CD4-positive, alpha-beta T cell treated with Interleukin-6 at 100 ng/mL for 8 hours (primary cell): ENCODE measurements at places on chromosomes 12 and 14.

DNA sequence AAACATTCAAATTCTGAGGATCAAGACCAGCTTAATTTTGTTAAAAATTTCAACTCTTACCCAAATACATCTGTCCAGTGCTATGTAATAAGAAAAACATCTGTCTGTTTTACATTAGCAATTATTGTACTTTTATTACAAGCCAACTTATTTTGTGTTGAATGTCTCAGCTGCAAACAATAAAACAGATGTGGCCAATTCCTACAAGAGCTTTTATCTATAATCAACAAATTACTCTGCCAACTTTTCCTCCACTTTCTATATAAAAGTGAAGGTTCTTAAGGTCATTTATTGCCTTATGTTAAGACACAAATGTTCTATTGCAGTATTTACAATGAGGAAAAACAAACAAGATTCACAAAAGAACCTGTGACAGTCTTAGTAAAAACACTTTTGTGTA is 72.7 kb downstream of the NOVA1 start:
- no peak for DNase-seq

DNA sequence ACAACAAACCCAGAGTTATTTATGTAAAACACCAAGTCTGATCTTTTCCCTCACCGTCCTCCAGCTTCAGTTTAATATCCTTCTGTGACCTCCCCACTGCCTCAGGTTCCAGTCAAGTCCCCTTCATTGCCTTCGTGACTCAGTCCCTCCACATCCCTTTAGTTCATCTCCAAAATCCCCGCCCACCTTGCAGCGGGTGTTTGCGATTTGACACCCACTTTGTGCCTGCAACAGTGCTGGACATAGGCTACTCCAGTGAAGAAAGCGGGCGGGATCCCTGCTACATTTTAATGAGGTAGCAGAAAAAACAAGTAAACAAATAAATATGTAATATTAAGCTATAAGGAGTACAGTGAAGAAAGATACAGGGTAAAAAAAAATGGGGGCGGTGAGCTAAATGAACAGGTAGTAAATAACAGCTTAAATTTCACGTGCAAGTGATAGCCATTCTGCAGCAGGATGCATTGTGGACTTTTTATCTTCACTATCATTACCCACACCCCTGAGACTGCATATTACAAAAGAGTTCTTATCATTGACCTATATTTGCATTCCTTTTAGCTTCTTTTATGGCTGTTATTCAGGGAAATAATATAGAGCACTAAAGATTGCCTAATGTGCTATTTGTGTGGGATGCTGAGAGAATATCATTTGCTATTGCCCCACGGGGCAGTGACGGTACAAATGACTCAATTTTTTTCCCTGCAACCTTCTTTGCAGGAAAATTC is 222.8 kb upstream of the NUDT4 start:
- no peak for DNase-seq

GRCh38 chr12:120055231-120056000 is 61.1 kb downstream of the RAB35 start:
- DNase-seq, result no peak

GRCh38 chr12:71060426-71060825 is 97.4 kb downstream of the TSPAN8 start:
- no peak for DNase-seq

DNA sequence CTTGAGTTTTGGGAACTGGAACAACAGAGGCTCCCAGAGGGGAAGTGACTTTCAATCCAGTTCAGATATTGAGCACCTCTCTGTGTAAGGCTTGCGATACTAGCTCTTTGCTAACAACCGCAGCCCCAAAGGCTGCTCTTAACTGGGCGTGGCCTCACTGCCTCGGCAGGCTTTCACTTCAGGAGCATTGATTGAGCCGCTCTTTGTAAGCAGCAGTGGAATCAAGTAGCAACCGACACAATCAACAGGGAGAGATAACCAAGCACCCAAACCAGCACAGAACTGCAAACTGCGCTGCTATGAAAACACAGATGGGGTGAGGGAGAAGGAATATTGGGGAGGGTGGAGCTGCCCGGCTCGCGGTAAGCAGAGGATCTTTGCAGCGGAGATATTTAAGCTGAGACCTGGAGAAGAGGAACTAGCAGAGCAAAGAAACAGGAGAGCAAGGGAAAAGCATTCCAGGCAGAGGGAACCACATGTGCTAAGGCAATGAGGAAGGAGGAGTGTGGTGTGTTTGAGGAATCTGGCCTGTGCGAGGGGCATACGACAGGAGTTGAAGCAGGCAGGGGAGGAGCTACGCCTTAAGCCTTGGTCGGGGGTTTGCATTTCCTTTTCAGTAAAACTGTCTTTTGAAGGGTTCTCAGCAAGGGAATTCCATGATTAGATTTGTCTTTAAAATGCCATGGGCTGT is 17.3 kb upstream of the YY1 start:
- DNase-seq, result peak; percentile 80

- no peak for DNase-seq
Measured at GRCh38 chr12:81800298-81801148, 41.4 kb upstream of the PPFIA2 start.

DNA sequence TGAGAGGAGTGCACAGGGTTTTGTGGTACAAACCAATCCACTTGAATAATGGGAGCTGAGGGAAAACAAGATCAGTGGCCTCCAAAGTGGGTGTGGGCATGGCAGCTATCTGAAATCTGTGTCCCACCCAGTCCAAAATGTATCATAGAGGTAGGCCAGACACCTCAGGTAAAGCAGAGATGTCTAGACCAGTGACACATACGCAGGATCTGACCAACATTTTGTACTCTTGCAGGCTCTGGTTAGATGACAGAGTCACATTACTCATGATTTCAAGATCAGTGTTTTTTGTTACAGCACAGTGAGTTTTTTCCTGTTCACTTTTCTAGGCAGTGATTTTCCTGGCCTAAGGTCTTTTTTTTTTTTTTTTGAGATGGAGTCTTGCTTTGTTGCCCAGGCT is 211.8 kb downstream of the PCNX1 start:
- no peak for DNase-seq

DNA sequence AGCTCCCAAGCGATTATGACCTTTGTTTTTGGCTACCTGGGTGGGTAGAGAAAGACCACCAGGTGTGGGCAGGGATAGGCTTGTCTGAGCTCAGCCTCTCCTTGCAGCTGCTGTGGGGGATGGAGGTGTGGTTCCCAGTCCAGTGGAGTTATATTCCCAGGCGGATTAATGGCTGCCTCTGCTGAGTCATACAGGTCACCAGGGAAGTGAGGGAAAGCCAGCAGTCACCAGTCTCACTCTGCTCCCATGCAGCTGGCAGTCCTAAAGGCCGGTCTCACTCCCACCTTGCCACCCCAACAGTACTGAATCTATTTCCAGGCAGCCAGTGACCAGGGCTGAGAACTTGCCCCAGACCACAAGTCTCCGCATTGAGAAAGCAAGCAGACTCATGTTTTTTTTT is 399.2 kb downstream of the VRK1 start:
- no peak for DNase-seq

GRCh38 chr12:101697930-101698799 is 725 bp downstream of the CHPT1 start:
- DNase-seq, result no peak

DNA sequence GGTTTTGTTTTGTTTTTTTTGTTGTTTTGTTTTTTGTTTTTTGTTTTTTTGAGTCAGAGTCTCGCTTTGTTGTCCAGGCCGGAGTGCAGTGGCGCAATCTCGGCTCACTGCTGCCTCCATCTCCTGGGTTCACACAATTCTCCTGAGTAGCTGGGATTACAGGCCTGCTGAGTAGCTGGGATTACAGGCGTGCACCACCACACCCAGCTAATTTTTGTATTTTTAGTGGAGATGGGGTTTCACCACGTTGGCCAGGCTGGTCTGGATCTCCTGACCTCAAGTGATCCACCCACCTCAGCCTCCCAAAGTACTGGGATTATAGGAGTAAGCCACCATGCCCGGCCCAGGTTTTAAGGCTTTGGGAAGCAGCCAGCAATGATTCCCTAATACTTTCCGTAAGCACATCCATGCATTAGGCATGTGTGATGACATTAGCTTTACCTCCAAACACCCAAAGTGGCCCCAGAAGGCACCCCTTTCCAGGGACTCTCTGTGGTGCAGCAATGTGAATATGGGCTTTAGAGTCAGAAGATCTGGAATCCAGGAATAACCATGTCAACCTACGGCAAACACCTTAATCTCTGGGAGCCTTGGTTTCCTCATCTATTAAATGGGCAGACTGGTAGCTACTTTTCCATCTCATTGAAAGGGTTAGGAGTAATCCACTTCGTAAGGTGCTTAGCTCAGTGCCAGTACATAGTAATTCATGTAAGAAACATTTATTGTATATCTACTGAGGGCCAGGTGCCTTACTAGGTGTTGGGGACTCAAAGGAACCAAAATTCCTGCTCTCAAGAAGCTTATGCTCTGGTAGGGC is 152.9 kb downstream of the ZFP36L1 start:
- no peak for DNase-seq

DNA sequence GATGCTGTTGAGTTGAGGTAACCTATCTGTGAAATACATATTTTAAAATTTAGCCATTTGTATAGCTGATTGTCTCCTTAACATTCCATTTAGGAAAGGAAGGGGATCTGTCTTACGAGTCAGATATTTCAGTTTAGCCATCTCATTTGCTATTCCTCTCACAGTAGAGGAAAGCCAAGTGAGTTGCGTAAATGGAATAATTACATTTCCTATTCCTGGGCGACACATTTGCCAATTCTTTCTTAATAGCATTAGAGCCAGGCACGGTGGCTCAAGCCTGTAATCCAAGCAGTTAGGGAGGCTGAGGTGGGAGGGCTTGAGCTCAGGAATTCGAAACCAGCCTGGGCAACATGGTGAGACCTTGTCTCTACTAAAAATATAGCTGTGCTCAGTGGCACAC is 116.3 kb downstream of the TMX1 start:
- no peak for DNase-seq

GRCh38 chr12:48247181-48247966 is 44.3 kb upstream of the OR10AD1 start:
- DNase-seq, result no peak

DNA sequence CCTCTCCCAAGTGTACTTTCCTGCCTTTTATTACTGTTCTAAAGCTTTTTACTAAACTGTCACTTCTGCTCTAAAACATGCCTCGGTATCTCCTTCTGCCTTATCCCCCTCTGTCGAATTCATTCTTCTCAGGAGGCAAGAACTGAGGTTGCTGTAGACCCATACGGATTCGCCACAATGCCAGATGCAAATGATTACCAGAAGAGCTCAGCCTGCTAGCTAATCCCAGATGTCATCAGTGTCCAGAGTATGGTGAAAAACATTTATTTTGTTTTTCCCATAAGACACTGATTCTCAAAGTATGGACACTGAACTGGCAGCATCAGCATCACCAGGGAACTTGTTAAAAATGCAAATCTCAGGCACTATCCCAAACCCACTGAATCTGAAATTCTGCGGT is 359.3 kb downstream of the TMTC2 start:
- no peak for DNase-seq

DNA sequence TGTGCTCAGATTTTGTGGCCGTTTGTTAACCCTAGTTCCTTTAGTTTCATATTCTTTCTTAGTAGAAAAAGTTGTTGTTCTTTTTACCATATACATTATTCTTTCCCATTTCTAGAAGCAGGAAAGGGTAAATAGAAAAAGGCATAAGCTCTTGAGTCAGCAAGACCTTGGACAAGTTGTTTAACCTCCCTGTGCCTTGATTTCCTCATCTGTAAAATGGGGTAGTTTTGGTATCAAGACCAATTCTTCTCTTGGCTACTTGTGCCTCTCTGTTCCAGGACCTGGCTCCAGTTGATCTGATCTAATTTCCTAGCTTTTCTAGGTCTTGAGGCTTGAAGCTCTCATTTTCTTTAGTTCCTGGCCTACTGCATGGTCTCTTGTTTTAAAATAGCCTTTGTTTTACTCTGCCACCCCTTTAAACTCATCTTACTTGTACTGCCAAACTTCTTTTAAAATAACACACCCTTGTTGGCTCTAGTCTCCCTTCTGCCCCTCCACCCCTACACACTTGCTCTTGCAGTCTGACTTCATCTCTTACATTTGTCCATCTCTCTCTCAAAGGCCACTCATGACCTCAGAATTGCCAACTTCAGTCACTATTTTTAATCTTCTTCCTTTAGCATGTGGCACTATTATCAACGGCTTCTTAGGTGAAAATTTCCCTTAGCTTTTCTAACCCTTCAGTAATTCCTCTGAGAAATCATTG is 143.7 kb downstream of the TTLL5 start:
- no peak for DNase-seq

DNA sequence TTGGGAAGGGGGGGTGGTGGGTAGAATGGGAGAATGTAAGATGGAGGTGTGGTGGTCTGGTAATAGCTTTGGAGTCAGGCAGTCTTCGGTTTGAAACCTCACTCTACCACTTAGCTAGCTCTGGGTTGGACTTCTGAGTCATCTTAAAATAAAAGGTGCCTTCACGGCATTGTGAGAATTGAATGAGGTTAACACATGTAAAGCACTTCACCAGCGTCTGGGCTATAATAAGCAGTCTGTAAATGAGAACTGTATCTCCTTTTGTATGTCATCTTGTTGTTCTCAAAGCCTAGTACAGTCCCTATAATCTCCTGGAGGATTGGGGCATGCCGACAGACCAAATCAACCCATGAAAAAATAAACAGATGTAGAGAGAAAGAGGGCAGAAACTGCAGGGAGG is 11.2 kb downstream of the C2CD5 start:
- DNase-seq, result no peak

- DNase-seq, result no peak
Measured at GRCh38 chr12:93005928-93006392, 76.9 kb upstream of the EEA1 start.
